ENCODE measurements at places on chromosomes 16 and 17. TPM values are rescaled to one million over a fixed set of nuclear protein-coding genes. Genes with fewer than 3 reads are reported as not detected.

Gene TEX19
- not detected for total RNA-seq

Gene PDIA2
- total RNA-seq = 0.57 TPM

Gene ZNF594
- total RNA-seq = 12.3 TPM

Gene LLGL2
- total RNA-seq = 0.57 TPM

Gene ABCC6
- total RNA-seq = 0.29 TPM

Gene ABCC3
- 31.1 TPM for total RNA-seq

Gene GRAP
- under 0.01 TPM for total RNA-seq

Measured in placental pericyte (primary cell).